Thoracic aorta (tissue), 2 donors: ENCODE measurements at places on chromosomes 11 and 22.

DNA sequence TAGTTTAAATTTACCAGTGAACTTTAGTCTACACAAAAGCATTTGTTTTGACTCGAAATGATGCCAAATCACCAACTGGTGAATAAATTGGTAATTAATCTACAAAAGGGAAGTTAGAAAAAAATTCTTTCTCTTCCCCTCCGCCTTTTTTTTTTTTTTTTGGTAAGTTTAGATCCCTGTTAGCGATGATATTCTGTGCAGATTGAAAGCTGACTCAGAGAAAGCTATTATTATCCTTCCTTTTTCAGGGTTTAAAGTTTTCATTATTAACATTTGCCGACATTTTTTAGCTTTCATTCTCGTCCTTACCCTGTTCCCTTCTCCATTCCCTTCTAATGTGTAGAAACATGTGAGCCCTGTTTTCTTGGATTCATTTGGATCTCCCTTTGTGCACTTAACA is 16.8 kb upstream of the NUP160 start:
- no peak for DNase-seq
- H3K4me3 ChIP-seq: peak overlapping the region; percentile 42
- peak overlapping the region; percentile 46 for H3K27ac ChIP-seq
- H3K27me3 ChIP-seq: no peaks in the 10 kb centered on the region
- H3K36me3 ChIP-seq: no peaks in the 10 kb centered on the region
- peaks cover 4% of the 10 kb centered on the region for H3K4me1 ChIP-seq

GRCh38 chr11:111748035-111748804 is 18.0 kb downstream of the PPP2R1B start:
- DNase-seq: no peak
- H3K4me1 ChIP-seq: peaks cover 25% of the 10 kb centered on the region
- peaks cover 15% of the 10 kb centered on the region for H3K36me3 ChIP-seq
- no peak overlapping the region for H3K4me3 ChIP-seq

DNA sequence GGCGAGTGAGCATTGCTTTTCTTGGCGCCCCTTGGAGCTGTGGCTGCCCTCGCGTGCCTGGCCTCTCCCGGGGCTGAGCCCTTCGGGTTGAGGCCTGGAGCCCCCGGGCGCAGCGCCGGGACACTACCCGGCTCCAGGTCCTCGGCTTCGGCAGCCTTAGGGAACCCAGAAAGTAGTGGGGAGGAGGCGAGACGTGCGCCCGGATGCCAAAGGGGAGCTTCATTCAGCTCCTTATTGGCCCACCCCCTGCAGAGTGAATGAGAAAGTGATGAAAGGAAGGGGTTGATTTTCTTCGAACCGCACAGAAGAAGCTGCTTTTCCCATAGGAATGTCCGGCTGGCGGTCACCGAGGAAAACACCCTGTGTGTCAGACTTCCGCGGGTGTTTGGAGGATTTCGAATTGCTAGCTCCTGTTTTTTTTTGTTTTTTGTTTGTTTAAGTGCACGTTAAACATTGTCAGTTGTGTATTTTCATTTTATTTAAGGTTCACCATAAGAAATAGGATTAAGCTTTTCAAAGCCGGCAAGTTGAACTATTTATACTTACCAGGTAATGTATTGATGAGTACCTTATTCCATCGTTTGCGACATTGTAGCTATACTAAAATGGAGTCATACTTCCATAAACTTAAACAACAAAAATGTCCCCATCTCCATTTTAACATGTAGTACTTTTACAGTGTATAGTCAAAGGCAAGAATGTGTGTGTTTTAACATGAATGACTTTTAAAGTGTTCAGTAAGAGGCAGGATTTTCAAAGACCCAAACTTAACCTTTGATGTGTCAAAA is 841 bp upstream of the EIF4G2 start:
- no peaks in the 10 kb centered on the region for H3K27me3 ChIP-seq
- H3K4me3 ChIP-seq: peak overlapping the region; percentile 95
- peak overlapping the region; percentile 99 for H3K27ac ChIP-seq
- peaks cover 34% of the 10 kb centered on the region for H3K4me1 ChIP-seq
- DNase-seq: no peak

- H3K36me3 ChIP-seq: no peaks in the 10 kb centered on the region
- H3K4me3 ChIP-seq: peak overlapping the region; percentile 51
- no peak overlapping the region for H3K27ac ChIP-seq
- DNase-seq: no peak
- peaks cover 11% of the 10 kb centered on the region for H3K27me3 ChIP-seq
These were observed 2.0 kb downstream of the WT1 start for GRCh38 chr11:32433101-32433913.

DNA sequence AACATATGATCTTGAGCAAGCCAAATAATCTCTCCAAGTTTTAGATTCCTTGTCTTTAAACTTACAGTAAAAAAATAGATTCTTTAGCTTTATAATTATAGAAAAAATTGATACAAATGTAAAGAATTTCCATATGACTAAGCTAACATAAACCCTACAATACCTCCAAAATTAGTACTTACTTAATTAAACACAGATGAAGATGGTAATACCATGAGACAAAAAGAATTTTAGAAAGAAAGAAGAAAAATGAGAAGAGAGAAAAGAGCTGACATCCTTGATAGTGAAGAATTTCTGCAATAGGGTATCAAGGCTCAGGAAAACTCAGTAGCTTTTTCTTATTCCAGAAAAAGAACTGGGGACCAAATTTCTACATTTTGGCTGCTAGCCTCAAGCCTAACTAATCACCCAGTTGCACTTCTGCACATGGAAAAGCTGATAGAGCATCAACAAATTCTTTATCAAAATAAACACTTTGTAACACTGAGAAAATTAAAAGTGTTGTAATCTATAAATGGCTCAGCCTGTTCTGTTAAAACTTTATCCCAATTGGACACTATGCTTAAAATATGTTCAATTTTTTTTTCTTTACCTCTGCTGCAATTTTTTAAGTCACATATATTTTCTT is 24.7 kb upstream of the SOX6 start:
- no peaks in the 10 kb centered on the region for H3K27me3 ChIP-seq
- H3K27ac ChIP-seq: no peak overlapping the region
- H3K4me1 ChIP-seq: no peaks in the 10 kb centered on the region
- H3K36me3 ChIP-seq: no peaks in the 10 kb centered on the region
- H3K4me3 ChIP-seq: no peak overlapping the region

DNA sequence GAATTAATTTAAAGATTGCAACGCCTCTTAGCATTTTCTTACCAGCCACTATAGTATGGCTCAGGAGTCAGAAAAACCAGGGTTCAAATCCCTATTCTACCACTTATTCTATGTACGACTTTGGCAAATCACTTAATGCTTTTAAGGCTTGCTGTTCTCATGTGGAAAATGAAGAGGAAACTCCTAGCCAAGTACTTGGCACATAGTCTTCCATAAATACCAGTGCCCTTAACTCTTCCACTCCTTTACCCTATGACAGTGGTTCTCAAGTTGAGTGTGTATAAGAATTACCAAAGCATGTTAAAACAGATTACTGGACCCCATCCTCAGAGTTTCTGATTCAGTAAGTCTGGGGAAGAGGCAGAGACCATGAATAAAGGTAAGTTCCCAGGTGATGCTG is 107.6 kb downstream of the RBFOX2 start:
- H3K4me1 ChIP-seq: peaks cover 31% of the 10 kb centered on the region
- H3K27me3 ChIP-seq: no peaks in the 10 kb centered on the region
- H3K27ac ChIP-seq: peak overlapping the region; percentile 94
- no peak for DNase-seq
- H3K4me3 ChIP-seq: peak overlapping the region; percentile 25
- H3K36me3 ChIP-seq: no peaks in the 10 kb centered on the region

GRCh38 chr11:66077927-66078326 is 7.9 kb downstream of the PACS1 start:
- no peaks in the 10 kb centered on the region for H3K27me3 ChIP-seq
- H3K27ac ChIP-seq: no peak overlapping the region
- DNase-seq: no peak
- H3K36me3 ChIP-seq: no peaks in the 10 kb centered on the region
- no peak overlapping the region for H3K4me3 ChIP-seq
- H3K4me1 ChIP-seq: peaks cover 33% of the 10 kb centered on the region

GRCh38 chr11:112339566-112339965 is 78.9 kb upstream of the PLET1 start:
- no peaks in the 10 kb centered on the region for H3K27me3 ChIP-seq
- H3K4me3 ChIP-seq: no peak overlapping the region
- H3K4me1 ChIP-seq: peaks cover 19% of the 10 kb centered on the region
- no peaks in the 10 kb centered on the region for H3K36me3 ChIP-seq
- no peak for DNase-seq
- H3K27ac ChIP-seq: no peak overlapping the region

DNA sequence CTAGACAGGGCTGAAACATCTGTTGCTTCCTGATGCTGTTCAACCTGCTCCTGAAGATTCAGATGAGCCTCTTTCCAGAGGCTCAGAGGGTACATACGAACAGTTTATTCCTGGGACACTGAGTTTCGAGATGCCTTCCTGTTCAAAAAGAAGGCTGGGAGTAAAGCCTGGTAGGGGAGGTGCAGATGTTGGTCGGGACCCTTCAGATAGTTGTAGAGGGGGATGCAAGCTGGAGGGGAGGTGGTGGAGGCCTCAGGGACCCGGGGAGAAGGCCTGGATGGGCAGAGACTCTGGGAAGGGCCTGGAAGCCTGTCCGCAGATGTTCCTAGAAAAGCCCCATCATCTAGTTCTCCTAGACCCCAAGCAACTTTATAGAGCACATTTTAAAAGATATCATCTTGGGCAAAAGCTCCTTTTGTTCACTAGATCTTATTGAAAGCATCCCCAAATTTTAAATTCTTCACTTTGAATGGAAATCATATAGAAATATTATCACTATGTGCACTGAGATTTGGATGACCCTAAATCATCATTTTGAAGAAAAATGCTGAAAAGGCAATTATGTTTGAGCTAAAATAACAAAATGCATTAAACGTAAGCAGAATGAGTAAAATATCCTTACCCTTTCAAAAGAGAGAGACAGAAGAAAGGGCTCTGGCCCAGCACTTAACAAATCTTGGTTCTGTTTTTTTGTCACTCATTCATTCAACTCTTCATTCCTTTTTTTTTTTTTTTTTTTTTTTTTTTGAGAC is 41.2 kb downstream of the RTL6 start:
- DNase-seq: no peak
- H3K4me1 ChIP-seq: no peaks in the 10 kb centered on the region
- no peak overlapping the region for H3K27ac ChIP-seq
- H3K36me3 ChIP-seq: no peaks in the 10 kb centered on the region
- no peaks in the 10 kb centered on the region for H3K27me3 ChIP-seq

DNA sequence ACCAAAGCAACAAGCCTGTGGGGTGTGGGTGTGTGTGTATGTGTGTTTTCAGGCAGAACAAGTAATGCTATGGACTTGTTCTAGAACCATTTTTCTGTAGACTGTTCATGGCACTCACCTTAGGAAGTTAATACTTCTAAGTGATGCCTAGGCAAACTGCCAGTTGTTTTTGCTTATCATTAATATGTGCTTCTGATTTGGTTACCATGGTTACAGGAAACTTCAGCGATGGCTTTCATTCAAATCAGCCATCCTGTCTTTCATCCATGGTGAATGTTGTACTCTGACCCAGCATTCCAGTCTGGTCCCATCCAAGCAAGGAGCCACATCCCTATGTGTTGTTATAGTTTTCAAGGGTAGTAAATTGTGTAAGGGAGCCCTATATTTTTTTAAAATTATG is 49.8 kb upstream of the ARHGAP20 start:
- H3K27ac ChIP-seq: no peak overlapping the region
- no peak overlapping the region for H3K4me3 ChIP-seq
- H3K36me3 ChIP-seq: no peaks in the 10 kb centered on the region
- DNase-seq: no peak
- H3K4me1 ChIP-seq: peaks cover 29% of the 10 kb centered on the region

DNA sequence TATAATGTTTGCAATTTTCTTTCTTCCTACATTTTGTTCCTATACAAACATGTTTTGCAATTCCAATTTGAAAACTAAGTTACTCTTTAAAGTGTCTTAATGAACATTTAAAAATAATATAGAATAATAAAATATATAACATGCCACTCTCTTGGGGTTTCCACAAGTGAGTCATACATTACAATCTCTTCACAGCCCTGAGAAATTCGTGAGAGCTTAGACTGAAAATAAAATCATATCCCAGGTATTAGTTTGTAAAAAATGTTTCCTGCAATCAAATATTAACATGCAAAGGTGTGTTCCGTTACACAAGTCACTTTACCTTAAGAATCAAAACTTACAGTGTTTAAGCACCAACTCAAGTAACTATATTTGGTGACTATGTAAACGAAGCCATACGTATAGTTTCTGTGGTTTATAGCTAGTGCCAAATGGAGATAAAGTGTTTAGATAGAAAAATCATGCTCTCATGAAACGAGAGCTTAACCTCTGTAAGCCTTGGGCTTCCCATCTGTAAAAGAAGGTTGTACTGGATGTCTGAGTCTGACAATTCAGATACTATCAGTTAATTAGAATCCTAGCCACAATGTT is 253.6 kb upstream of the ANO3 start:
- no peak overlapping the region for H3K27ac ChIP-seq
- no peaks in the 10 kb centered on the region for H3K4me1 ChIP-seq
- DNase-seq: no peak
- H3K36me3 ChIP-seq: no peaks in the 10 kb centered on the region
- no peak overlapping the region for H3K4me3 ChIP-seq
- no peaks in the 10 kb centered on the region for H3K27me3 ChIP-seq

DNA sequence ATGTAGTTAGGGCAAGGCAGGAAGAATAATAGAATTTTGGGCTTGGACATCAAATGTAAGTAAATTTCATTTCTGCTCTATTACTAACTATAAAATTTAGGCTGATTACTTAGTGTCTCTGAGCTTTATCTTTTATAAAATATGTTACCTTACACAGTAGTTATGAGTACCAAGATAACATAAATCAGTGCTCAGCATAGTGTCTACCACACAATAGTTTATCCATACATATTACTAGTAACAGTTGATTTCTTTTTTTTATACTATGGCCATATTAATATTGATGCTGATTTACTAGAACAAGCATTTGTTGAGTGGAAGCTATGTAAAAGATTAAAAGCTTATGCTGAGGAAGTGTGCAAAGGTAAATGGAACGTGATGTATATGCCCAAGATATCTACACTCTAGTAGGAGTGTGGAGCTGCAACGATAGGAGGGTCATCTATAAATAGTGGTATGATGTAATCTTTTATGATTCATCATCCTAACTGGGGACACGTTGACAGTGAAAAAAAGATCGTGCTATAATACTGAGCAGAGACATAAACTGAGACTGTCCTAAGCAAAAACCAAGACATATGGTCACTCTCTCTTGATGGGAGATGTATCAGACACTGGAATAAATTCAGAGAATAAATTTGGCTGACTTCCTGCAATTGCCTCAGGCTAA is 8.7 kb upstream of the SLC5A12 start:
- no peak for DNase-seq
- no peak overlapping the region for H3K4me3 ChIP-seq
- H3K27me3 ChIP-seq: no peaks in the 10 kb centered on the region
- no peaks in the 10 kb centered on the region for H3K4me1 ChIP-seq
- H3K36me3 ChIP-seq: no peaks in the 10 kb centered on the region

DNA sequence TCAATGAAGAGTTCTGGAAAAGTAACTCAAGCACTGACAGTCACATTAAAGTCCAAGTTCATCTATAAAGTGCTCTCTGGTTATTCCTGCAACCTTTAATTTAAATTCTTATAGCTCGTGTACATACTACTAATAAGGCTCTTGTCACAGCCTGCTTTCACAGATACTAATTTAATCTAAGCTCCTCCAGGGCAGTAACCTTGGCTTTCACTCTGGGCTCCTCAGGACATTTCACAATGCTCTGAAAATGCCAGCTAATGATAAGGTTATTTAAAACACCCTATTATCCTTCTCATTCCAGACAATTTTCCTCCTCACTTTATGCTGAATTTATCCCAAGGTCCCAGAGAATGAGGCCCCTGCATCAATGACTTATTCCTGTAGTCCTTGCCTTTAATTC is 242.7 kb upstream of the CCDC90B start:
- no peak overlapping the region for H3K27ac ChIP-seq
- no peak overlapping the region for H3K4me3 ChIP-seq
- no peaks in the 10 kb centered on the region for H3K4me1 ChIP-seq
- H3K27me3 ChIP-seq: no peaks in the 10 kb centered on the region
- H3K36me3 ChIP-seq: no peaks in the 10 kb centered on the region
- DNase-seq: no peak
